Omental fat pad (tissue), 4 donors: ENCODE measurements at places on chromosomes 1 and 21.

DNA sequence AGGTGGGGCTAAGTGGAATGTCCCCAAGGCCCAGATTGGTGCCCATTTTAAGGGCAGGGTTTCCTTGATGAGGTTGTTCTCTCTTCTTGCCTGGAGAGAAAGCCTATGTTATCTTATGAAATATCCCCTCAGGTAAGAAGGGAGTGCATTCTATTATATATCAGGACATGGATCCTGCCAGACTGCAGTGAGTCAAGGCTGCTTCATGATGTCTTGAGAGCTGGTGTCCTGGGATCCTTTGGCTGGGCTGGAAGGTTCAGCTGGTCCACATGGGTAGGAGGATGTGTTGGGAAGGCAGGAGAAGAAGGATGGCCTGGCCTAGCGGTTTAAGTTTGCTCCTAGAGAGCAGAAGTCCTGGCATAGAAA lies 207.6 kb downstream of the ROR1 start:
- no peak for DNase-seq

- no peak for DNase-seq
These were observed 114.6 kb upstream of the ATP1B1 start for GRCh38 chr1:168991667-168992475.

- no peak for DNase-seq
These were observed 51.2 kb downstream of the CCDC185 start for GRCh38 chr1:223444411-223444810.

DNA sequence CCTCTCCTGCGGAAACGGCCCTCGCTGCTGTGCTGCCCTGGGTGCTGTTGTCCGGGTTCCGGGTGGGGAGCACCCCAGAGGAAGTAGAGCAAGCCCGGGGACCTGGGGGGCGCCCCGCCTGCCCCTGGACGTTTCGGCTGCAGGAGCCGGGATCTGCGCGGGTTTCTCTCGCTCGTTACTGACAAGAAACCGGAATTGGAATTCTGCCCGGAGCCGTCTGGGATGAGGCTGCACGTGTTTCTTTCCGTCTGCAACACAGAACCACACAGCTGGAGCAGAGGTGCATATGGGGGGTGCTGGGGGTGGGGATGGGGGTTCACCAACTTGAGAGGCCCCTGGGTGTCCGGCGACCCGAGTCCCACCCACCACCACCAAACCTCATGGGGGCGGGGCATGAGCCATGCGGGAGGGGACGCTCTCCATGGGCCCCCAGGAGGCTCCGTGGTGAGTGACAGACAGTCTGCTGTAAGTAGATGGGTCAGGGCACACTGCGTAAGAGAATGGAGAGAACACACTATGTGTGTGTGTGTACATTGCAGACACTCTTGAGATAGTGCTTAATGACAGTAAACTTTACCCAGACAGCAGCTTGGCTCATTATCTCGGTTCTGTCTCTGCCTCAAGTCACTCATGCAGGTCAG lies 261.4 kb upstream of the C1orf174 start:
- DNase-seq: no peak

DNA sequence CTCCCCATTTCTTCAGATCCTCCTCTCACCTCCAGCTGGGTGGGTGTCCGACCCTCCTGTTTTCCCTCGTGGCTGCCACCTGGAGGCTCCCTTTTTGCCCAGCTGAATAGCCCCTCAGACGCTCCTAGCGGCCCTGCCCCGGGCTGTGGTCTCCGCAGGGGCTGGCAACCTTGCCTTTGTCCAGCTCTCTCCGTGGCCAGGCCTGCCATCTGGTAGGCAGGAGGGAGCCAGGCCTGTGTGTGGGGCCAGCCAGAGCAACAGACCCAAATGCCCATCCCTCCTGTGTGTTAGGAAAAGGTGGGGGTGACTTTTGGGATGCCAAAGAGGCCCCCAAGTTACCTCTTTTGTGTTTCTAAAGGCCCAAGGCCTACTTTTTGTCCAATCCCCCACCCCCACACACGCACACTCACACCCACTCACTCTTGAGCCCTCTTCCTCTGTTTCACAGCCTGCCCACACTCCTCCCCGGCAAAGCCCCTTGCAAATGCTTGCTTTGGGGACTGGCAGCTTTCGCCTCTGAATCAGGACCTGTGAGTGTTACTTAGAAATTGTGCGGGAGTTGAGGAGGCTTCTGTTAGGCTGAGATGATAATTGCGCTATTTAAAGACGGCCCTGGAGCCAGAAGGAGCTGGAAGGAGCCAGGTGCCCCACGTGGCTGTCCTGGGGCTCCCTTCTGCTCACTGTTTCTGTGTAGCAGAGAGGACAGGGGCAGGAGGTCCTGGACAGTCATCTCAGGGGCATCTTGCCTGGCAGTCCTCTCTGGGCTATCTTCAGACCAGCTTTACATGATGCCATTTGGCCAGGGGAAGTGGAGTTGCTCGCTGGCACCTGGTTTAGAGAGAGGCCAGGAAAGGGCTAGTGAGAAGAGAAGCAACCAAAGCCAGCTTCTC lies 9.1 kb downstream of the PPFIA4 start:
- peak; percentile 17 for DNase-seq

DNA sequence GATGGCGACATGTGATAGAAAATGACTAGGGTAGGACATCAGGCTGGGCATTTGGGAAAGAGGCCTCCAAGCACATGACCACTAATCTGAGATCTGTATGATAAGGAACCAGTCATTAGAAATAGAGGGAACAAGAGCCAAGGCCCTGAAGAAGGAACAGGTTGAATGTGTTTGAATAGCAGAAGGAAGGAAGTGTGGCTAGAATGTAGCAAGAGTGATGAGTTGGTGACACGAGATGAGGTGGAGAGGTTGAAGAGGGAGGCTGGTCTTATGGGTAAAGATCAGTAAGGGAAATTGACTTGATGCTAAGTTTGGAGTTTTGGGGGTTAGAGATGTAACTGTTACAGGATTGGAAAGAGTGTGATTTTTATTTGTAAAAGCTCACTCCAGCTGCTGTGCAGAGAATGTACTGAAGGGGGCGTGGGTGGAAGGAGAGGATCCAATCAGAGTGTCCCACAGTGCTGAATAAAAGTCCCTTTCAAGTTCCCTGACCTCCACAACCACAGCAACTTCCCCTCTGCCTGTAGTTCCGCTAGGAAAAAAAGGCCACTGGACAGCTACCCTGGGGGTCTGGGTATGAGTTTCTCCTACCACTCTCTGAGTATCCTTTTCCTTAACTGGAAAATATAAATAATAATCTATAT lies 295.0 kb downstream of the OMA1 start:
- DNase-seq: no peak

DNA sequence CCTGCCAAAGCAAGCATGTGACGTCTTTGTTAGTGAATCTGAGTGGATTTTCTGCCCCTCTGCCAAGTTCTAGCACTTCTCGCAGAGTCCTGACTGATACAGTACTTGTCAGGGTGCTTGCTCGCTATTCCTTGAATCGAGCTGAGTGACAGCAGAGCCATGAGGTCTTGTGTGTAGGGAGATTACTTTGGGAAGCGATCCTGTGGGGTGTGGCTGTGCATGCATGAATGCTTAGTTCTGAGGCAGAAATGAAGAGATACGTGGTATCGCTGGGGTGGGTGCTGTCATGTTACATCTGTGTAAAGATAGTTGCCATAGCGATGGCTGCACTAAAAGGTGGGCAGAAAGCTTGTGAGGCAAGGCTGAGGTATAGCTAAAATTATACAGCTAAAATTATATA lies 19.3 kb upstream of the DNAJC28 start:
- no peak for DNase-seq

DNA sequence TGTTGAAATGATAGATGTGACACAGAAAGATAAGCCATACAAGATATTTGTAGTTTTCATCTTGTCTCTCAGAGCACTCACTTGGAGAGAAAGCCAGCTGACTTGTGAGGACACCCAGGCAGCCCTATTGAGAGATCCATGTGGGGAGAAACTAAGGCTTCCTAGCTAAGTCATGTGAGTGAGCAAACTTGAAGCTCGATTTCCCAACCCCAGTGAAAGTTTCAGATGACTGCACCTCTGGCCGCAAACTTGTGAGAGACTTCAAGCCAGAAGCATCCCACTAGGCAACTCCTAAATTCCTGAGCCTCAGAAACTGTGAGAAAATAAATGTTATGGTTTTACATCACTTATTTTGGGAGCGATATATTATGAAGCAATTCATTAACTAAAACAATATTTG lies 832.3 kb downstream of the LTN1 start:
- no peak for DNase-seq

GRCh38 chr1:164470996-164471395 lies 88.0 kb upstream of the PBX1 start:
- no peak for DNase-seq

DNA sequence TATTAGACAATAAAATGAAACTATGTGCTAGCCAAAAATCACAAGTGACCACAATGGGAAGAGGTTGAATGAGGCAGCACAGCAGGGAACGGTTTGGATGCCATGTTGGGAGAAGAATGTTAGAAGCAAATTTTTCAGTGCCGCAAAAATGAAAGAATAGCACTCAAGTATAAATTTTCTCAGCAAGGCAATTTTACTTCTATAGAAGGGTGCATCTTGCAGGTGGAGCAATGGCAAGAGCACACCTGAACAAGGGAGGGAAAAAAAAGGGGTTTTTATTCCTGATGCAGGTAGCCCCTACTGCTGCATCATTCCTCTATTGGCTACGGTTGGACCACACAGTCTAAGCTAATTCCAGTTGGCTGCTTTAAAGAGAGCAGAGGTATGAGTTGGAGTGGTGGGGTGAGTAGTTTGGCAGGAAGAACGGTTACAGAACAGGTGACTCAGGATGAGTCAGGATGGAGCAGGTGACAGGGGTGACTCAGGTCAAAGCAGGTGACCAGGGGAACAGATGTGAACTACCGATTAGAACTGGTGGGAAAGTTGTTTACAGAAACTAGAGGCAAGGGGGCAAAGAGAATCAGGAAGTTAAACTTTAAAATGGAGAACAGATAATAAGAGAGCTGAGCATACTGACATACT lies 301.1 kb upstream of the NRIP1 start:
- no peak for DNase-seq

DNA sequence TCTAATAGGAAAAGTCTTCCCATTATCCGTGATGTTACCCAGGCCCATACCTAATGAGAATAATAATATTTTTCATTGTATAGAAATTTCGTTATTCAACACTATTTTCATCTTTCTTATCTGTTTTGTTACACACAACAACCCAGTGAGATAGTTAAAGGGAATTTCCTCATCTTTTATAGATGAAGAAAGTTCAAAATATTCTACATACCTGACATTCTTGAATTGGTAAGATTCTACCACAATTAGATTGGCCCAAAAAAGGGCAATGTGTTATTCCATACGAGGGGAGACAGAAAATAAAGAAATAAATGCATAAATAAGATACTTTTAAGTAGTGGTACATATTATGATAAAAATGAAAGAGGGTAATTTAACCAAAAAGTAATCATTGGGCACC lies 405.5 kb upstream of the ADAMTS5 start:
- no peak for DNase-seq

DNA sequence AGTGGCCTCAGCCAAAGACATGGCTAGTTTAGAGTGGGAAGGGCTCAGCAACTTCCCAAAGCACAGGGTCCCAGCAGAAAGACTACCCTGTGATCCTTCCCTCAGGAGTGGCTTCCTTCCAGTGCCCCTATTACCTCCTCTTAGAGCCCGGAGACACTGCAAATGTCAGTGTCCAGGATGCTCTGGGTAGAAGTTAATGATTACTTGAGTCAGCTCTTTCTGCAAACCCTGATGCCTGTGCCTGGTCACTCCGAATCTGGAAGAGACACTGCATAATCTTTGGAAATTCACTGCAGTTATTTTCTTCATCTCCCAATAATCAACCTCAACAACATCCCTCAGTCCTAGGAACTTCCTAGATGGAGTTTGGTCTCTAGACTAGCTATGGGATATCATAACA lies 27.2 kb upstream of the MGST3 start:
- no peak for DNase-seq

DNA sequence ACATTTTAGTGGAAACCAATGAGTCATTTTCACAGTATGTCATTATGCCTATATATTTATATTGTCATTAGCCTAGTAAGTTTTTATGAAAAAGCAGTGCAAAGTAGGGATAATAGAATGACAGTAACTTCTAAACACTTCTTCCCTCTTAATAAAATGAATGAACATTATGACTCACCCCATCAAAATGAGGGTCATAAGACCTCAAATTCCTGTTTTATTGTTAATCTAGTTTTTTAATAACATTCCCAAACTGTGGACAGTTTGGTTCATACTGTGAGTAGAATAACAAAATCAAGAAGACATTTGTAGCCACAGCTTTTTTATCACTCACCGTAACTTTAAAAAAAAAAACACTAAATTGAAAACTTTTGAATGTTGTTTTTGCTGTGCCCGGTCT lies 160.5 kb downstream of the LRRC40 start:
- DNase-seq: no peak

DNA sequence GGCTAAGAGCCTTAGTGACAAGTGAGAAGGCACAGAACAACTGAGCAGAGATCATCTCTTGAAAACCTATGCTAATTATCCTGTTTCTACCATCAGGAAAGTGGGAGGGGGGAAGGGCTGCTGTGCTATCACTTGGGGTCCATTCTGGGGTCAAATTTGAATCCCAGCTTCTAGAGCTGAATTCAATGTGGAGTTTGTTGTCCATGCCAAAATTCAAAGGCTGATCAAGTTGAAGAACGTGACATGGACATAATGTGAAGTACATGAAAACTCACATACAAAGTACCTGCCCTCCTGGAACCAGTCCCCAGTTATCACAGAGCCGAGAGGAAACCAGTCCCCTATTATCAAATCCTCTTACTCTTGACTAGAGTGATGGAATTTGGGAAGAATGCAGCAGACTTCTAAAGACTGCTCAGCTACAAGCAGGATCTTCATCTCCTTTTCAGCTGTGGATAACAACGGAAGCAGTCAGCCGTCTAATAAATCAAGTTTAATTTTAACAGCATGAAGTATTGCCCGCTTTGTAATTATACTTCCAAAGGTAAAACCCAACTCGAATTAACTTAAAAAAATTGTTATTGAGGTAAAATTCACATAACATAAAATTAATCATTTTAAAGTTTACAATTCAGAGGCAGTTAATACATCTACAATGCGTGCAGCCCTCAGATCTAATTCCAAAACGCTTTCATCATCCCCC lies 78.3 kb downstream of the SLC45A1 start:
- DNase-seq: no peak

DNA sequence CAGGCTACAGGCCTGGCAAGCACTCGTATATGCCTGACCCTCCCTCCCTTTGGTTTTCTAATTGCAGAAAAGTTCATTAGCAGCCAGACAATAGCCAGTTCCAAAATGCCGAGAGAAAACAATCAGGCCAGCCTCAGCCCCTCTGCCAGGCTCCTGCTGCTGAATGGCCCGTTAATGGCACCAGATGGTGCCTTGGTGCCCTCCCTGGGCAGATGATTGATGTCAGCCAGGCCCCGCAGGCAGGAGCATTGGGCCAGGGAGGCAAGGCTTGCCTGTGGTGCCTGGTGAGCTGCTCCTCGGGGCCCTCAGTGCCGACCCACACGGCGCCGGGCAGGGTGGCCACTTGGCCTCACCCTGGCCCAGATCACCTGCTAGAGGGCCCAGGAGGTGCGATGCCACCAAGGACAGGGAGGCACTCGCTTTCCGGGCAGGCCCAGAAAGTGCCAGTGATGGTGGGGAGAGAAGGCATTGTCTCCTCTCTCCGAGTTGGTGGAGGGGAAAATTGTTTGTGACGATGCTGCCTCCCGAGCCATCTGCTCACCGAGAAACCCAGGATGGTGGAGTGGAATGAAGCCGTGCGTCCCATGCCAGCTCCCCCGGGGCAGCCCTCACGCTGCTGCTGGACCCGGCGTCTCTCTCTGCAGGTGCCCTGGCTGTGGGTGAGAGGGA lies 28.1 kb downstream of the QSOX1 start:
- no peak for DNase-seq
